ENCODE measurements at places on chromosomes 6 and 20.
A peak's percentile ranks its signal among the peaks of the same experiment; 100 is the strongest.

DNA sequence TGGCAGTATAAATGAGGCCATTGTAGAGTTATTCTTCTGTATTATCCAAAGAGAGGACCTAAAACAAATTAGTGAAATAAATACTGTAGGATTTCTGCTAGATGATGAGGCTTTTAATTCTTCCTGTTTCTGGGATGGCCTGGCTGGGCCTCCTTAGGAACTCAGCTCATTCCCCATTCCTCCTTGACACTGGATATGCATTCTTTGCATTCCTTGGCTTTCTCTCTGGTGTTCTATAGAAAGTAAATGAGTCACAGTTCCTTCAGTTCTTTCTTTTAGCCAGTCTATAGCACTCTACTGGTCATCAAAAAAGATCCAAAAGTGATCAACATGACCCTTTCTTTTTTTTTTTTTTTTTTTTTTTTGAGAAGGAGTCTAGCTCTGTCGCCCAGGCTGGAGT, 8.6 kb downstream of the OR10C1 start:
- no peaks in the 10 kb centered on the region for H3K36me3 ChIP-seq
- no peak overlapping the region for H3K4me3 ChIP-seq
- no peak for DNase-seq
- H3K27me3 ChIP-seq: no peaks in the 10 kb centered on the region
- H3K4me1 ChIP-seq: no peaks in the 10 kb centered on the region
- H3K27ac ChIP-seq: no peak overlapping the region

DNA sequence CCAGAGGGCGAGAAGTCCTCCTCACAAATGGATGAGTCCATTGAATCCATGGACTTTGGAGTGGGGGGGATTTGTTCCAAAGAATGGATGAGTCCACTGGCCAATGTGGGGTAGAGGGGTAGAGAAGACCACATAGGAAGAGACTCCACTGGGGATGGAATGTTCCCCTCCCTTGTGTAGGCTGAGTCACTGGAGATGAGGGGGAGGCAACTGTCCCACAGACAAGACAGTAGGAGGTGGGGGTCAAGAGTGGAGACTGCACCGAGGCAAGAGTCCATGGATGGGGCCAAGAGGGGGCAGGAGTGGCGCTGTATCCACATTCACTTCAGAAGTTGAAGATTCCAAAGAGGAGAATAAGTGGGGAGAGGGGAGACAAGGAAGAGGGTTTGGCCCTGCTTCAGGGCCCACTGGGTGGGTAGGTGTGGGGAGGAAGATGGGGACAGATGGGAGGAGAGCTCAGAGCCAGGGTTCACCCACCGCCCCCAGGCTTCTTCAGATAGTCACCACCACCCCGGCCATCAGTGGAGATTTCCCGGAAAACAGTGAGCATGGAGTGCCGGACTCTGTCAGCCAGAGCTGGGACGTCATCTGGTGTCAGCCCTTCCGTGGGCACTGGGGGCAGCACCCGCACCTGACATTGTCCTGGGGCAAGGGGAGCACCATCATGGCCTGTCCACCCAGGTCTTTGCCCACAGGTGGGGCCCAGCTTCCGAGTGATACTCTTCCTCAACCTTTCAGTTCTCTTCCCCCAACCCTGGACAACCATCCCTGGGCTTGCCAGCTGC, 4.6 kb downstream of the EGFL8 start:
- no peak overlapping the region for H3K4me3 ChIP-seq
- H3K27me3 ChIP-seq: no peaks in the 10 kb centered on the region
- no peaks in the 10 kb centered on the region for H3K4me1 ChIP-seq
- H3K36me3 ChIP-seq: no peaks in the 10 kb centered on the region
- DNase-seq: no peak

DNA sequence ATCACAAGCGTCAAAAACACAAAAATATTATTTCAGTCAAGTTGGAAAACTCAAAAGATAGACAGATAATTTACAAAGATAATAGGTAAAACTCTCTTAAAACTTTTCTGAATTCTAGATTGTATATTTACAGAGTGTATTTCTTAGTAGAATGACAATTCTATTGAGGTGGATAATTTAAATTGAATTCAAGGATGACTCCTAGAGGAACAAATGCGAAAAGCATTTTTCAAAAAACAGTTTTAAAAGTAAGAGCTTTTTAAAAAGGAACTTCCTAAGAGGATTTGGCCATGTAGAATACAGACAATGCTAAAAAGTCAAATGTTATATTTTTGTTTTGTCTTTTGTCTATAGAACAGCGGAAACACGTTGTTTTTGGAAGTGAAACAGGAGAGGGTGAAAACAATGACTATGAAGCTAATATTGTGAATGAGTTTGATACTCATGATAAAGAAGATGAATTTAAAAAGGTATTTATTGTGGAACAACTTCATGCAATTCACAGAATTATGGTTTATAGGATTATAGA, 90.1 kb downstream of the DNAH8 start:
- no peak overlapping the region for H3K4me3 ChIP-seq
- no peaks in the 10 kb centered on the region for H3K27me3 ChIP-seq
- H3K36me3 ChIP-seq: no peaks in the 10 kb centered on the region
- H3K4me1 ChIP-seq: no peaks in the 10 kb centered on the region
- no peak overlapping the region for H3K27ac ChIP-seq
- DNase-seq: no peak

DNA sequence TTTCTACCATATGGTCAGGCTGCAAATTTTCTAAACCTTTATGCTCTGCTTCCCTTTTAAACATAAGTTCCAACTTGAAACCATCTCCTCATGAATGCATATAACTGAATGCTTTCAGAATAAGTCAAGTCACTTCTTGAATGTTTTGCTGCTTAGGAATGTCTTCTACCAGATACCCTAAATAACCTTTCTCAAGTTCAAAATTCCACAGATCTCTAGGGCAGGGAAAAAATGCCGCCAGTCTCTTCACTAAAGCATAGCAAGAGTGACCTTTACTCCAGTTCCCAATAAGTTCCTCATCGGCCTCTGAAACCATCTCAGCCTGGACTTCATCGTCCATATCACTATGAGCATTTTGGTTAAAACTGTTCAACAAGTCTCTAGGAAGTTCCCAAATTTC, 1011.2 kb upstream of the CITED2 start:
- no peaks in the 10 kb centered on the region for H3K36me3 ChIP-seq
- H3K27ac ChIP-seq: no peak overlapping the region
- no peaks in the 10 kb centered on the region for H3K27me3 ChIP-seq
- no peak overlapping the region for H3K4me3 ChIP-seq
- H3K4me1 ChIP-seq: no peaks in the 10 kb centered on the region
- DNase-seq: no peak

DNA sequence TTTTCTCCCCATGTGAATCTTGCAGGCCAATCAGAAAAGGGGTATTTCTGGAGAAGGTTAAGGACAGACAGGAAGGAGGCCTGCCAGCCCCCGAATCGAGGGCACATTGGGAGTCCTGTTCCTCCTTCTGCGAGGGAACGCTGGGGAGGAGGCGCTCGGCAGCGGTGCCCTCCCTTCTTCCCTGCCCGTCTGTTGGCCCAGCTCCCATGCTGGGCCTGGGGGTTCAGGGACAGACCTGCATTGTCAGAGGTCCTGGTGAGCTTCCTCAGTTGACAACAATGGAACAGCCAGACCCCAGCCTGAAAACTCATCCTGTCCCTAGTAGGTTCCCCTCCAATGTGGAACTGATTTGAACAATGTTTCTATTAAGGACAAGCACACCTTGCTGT, 15.1 kb upstream of the SYNJ2 start:
- H3K36me3 ChIP-seq: no peaks in the 10 kb centered on the region
- H3K27me3 ChIP-seq: no peaks in the 10 kb centered on the region
- H3K27ac ChIP-seq: no peak overlapping the region
- DNase-seq: no peak

DNA sequence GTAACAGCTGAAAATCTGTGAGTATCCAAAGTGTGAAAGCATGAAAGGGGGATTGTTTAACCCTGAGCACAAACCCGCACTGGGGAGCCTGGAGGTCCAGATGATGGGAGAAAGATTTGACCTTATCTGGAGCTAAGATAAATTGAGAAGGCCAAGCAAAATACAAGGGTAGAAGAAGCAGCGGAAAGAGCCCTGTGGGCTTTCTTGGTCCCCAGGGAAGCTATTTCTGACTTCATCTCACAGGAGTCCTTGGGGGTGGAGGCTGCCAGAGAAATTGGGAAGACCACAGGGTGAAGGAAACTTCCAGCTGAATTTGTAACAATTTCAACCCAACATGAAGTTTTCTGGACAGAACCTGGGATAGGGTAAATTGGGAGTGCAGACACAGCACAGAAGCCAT, 476.9 kb downstream of the MMUT start:
- no peak for DNase-seq
- H3K27ac ChIP-seq: no peak overlapping the region
- no peaks in the 10 kb centered on the region for H3K4me1 ChIP-seq
- H3K36me3 ChIP-seq: no peaks in the 10 kb centered on the region

- no peak for DNase-seq
- H3K4me1 ChIP-seq: peaks cover 15% of the 10 kb centered on the region
- no peaks in the 10 kb centered on the region for H3K27me3 ChIP-seq
These were observed 58.5 kb downstream of the PREX1 start for GRCh38 chr20:48769069-48769983.

DNA sequence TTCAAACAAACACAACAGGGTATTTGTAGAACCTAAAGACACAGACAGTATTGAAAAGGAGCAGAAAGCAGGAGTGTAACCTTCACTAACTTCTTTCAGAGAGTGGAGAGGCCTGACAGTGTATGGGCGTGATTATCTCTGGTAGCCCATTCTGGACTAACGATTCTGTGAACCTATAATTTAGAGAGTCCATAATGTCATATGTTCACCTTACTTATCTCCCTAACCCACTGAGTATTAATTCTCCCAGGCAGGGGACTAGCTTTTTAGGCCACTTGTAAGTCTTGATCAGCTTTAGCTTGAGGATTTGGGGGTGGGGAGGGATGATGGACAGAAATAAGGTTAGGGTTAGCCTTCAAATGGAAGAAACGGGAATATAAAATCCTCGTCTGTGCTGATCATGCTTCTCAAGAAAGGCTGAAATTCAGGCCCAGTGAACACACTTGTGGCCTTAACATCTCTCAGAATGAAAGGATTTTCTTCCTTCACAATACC, 2.8 kb upstream of the PARD6B start:
- H3K4me3 ChIP-seq: no peak overlapping the region
- H3K27ac ChIP-seq: peak overlapping the region; percentile 86
- no peaks in the 10 kb centered on the region for H3K27me3 ChIP-seq
- DNase-seq: no peak
- H3K4me1 ChIP-seq: no peaks in the 10 kb centered on the region

- no peak overlapping the region for H3K4me3 ChIP-seq
- no peaks in the 10 kb centered on the region for H3K27me3 ChIP-seq
- no peaks in the 10 kb centered on the region for H3K4me1 ChIP-seq
- H3K27ac ChIP-seq: no peak overlapping the region
- DNase-seq: no peak
These were observed 79.3 kb downstream of the COL12A1 start for GRCh38 chr6:75126518-75126917.

DNA sequence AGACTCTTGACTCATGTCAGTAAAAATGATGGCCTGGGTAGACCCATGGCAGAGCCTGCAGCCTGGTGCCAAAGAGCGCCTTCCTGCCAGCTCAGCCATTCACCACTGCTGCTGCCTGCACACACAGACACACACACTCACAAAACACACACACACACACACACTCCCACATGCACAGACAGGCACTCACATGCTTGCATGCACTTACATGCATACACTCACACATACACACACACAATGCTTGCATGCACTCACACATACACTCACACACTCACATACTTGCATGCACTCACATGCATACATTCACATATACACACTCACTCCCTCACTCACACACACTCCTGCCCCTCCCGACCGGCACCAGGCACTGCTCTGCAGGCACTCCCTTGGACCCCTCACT, 18.0 kb upstream of the SYNDIG1 start:
- DNase-seq: no peak
- no peak overlapping the region for H3K27ac ChIP-seq
- no peak overlapping the region for H3K4me3 ChIP-seq

- no peak for DNase-seq
- no peak overlapping the region for H3K4me3 ChIP-seq
- H3K36me3 ChIP-seq: no peaks in the 10 kb centered on the region
- no peaks in the 10 kb centered on the region for H3K27me3 ChIP-seq
These were observed 166.7 kb downstream of the DLL1 start for GRCh38 chr6:170124150-170124549.

- no peak for DNase-seq
- peaks cover 55% of the 10 kb centered on the region for H3K4me1 ChIP-seq
- H3K36me3 ChIP-seq: no peaks in the 10 kb centered on the region
- H3K27ac ChIP-seq: peak overlapping the region; percentile 92
These were observed 58.2 kb upstream of the QKI start for GRCh38 chr6:163356324-163356723.

DNA sequence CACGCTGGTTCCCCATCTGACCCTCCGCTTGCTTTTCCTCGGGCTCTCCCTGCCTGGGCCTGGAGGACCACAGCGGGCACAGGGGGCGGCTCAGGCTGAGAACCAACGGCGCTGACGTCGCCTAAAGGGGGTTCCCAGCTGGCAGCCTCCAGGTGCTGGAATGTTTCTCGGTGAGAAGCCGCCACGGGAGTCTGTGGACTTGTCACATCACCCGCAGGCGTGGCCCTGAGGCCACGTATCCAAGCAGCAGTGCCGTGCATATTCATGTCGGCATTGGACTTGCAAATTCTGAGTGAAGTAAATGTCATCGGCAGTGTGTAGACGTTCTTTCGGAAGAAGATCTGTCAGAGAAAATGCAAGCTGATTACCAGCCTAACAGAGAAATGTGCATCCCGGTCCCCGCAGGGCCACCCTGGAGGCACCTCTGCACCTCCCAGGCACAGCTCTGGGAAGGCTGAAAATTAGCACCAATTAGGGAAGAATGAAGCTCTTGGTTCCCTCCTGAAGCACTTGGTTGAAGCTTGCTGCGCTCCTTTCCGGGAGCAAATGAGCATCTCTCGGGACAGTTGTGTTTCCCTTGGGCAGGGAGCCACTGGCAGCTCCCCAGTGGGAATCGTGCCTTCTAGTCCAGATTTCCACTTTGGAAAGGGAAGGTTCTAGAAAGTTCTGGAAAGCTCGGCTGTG, 24.3 kb downstream of the NTSR1 start:
- H3K4me3 ChIP-seq: no peak overlapping the region
- DNase-seq: no peak
- H3K4me1 ChIP-seq: no peaks in the 10 kb centered on the region
- no peaks in the 10 kb centered on the region for H3K27me3 ChIP-seq
- no peak overlapping the region for H3K27ac ChIP-seq

DNA sequence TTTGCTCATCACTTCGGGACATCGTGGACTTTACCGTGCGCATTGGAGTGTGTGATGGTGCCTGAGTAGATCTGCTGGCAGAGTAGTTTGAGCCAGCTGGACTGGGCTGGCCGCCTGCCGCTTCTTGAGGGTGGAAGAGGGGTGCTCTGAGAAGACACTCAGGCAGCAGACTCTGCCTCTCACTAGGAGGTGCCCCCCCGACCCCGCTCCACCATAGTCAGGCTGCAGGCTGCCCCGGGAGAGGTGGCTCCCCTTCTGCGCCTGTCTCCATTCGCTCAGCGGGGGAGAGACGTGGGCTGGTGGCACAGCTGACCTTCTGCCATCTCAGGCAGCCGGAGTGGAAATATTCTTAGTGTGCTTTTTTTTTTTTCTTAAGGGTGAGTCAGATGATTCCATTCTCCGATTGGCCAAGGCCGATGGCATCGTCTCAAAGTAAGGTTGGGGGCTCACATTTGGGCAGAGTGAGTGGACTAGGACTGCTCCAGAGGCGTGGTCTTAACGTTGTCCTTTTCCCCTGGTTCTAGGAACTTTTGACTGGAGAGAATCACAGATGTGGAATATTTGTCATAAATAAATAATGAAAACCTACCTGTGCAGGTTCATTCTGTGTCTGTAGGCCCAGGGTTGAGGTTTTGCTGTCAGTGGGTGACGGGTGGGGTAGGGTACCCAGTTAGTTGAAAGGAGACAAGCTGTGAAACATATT, 1.2 kb downstream of the RPS21 start:
- no peak for DNase-seq
- peaks cover 3% of the 10 kb centered on the region for H3K36me3 ChIP-seq
- H3K27ac ChIP-seq: peak overlapping the region; percentile 95
- H3K27me3 ChIP-seq: no peaks in the 10 kb centered on the region

All from tibial nerve (tissue), 4 donors.